ENCODE measurements at places on chromosomes 2 and 18.

- no peak for DNase-seq
Measured at GRCh38 chr18:24678626-24679025, 218.2 kb downstream of the HRH4 start.

DNA sequence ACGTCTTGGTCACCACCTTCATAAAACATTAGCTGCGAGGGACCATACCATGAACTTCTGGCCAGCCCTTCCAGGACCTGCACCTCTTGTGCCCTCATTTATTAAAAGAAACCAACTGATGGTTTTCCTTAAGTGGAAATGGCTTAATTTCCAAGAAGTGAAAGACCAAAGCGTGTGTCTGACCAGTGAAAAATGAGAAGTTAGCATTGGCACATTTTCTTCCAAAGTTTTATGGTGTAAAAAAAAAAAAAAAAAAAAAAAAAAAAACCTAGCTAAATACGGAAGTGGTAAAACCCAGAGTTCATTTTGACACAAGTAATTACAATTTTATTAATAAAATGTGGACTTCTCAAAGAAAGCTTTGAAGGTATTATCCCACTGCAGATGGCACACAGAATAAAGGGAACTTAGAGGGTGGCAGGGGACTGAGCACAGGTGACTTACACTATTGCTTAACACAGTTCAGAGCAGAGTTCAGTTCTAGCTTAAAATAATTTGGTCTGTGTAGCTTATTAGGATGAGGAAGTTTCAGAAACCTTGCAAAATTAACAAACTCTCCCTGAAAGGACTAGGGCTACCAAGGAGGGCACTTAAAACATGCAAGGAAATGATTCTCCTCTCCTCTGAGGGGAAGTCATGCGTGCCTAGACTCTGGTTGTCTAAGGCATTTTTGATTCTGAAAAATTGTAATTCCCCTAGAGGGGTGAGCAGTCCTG, 42.2 kb upstream of the EPG5 start:
- no peak for DNase-seq

- DNase-seq, result no peak
Measured at GRCh38 chr2:2175381-2176090, 155.5 kb downstream of the MYT1L start.

GRCh38 chr2:70932631-70933230, 3.0 kb upstream of the ATP6V1B1 start:
- peak; percentile 7 for DNase-seq

DNA sequence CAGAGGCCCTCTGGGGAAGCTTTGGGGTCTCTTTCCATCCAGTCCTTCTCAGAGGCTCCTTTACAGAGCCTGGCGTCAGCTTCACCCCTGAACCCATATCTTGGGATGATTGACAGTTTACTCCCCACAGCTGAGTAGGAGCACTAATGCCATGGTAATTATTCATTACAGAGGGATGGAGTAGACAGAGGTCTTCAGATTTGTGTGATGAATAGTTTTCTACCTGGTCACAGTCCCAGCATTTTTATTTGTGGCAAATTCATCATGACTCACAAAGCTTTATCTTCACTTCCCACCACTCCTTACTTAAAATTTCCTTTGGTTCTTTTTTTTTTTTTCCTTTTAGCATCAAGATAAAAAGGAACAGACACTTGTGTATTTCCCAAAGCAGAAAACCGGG, 104.2 kb downstream of the CCDC85A start:
- DNase-seq, result no peak

- no peak for DNase-seq
Measured at GRCh38 chr2:239109041-239109927, 261.4 kb downstream of the TWIST2 start.

DNA sequence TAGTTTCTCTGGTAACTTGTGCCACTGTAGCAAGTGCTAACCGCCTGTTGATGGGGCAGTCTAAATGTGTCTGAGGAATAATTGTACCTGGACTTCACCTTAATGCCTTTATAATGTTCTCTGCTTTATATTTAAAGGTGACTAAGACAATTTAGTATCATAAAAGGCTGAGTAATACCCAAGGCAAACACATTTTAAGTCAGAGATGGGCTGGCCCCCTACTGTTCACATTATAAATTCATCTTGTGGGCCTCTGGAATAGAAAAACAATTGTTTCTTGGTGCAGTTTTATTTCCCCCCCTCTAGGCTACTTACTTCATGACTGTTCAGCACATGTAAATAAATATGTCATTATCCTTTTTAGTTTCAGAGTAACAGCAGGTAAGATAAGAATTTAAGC, 559.3 kb upstream of the PIK3C3 start:
- DNase-seq, result no peak

GRCh38 chr2:21047141-21048009, 3.5 kb upstream of the APOB start:
- no peak for DNase-seq

GRCh38 chr2:40287773-40288172, 164.1 kb downstream of the SLC8A1 start:
- no peak for DNase-seq

DNA sequence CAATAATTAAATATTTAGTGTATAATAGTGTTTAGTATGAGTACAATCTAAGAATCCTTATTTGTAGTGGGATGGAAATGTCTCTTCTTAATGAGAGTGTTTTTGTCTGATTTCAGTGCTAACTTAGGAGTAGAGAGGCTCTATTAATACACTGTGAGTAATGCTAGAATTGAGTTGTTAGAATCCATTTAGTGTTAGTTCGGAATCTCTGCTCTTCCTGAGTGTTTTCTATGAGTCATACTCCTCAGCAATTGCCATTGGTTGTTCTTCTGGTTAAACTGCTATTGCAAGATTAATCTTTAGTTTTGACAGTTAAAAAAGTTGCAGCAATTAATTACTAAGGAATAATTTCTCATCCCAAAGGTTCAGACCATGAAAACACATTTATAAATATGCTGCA, 828.6 kb upstream of the POU3F3 start:
- DNase-seq, result no peak

DNA sequence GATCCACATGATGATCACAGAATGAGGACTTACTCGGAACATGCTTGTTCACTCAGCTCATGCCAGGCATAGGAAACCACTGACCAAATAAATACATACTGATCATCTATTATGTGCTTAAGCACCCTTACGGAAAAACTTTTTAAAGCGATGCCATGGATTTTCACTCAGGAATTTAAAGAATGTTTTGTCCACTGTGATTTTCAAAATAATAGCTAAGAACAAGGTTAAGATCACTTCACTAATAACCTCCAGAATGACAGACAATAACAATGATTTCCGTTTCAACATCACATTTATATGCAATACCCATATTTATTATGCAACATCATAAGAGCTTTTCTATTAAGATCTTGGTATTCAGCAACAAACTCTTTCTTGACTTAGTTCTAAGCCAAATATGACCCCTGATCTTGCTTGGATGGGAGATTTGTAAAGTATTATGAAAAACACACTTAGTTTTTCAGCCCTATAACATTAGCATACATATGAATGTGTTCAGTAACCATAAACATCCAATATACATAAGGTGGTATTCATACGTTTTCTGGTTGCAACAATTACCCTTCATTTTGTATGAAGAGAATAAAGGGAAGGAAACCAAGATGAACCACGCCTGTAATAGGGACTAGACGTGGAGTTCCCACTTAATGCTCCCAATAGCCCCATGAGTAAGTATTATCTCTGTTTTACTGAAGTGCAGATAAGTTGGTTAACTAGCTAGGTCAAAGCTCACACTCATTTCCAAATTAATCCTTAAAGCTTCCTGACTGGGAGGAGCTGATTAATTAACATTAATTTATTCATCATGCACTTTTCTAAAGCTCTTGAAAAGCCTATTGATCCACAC, 1.9 kb downstream of the CD302 start:
- no peak for DNase-seq

GRCh38 chr2:17460371-17461086, 57.7 kb downstream of the RAD51AP2 start:
- DNase-seq, result no peak

- no peak for DNase-seq
Measured at GRCh38 chr18:74050807-74051206, 96.8 kb downstream of the FBXO15 start.

DNA sequence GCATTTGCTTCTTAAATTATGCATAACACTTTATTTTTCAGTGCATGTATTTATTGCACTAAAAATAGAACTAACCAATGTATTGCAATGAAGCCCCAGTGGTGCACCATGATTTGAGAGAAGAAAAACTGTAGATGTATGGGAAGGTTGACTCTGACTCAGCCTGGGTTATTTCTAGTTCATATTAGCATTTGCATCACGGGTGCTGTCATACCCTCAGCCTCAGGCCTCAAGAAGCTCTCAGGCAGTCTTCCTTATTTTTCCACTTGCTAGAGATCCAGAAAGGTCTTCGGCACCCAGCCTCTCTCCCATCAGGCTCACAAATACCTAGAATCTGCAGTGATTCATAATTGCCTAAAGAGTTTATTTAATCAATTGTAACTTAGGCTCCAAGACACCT, 148.0 kb downstream of the DNER start:
- DNase-seq, result no peak

GRCh38 chr2:130883496-130883895, 46.8 kb downstream of the ARHGEF4 start:
- DNase-seq, result no peak

DNA sequence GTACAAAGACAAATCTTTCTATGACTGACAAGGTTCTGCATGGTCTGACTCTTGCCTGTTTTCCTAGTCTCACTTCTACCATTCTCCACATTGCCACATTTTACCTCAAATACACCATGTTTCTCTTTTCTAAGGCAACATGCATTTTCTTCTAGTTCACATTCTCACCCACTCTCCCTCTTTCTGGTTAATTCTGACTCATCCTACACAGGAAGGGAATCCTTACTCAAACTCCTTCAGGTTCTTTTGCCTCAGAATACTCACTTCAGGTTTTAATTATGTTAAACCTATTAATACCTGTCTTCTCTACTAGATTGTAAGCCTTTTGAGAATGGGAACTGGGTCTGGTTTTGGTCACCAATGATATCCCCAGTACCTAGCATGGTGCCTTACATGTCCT, 47.2 kb downstream of the MAP2 start:
- DNase-seq, result no peak

GRCh38 chr2:75790121-75790813, 79.6 kb upstream of the GCFC2 start:
- no peak for DNase-seq

DNA sequence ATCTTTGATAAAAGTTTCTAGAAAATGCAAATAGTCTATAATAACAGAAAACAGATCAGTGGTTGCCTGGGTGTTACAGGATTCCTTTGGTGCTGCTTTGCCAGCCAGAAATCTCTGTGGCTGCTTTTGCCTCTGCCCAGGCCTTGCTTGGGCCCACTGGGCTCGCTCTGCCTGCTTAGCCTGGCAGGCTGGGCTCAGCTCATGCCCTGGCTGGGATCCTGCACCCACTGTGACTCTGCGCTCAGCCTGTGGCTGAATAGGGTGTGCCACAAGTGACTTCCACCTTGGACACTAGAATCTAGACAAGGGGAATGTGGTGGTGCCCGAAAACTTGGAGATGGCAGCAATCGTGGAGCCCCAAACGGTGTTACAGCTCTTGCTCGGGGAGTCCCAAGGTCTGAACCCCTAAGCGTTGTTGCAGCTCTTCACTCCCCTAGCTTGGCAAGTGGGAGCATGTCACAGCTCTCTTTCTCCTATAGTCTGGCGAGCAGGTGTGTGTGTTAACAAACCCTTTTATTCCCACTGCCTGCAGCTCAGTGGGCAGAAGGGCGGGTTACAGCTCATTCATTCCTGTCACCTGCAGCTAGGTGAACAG, 50.9 kb downstream of the FBXO48 start:
- DNase-seq, result no peak

GRCh38 chr18:78073275-78073674, 823.6 kb downstream of the GALR1 start:
- no peak for DNase-seq

GRCh38 chr18:26705757-26706156, 157.4 kb upstream of the KCTD1 start:
- DNase-seq, result no peak

DNA sequence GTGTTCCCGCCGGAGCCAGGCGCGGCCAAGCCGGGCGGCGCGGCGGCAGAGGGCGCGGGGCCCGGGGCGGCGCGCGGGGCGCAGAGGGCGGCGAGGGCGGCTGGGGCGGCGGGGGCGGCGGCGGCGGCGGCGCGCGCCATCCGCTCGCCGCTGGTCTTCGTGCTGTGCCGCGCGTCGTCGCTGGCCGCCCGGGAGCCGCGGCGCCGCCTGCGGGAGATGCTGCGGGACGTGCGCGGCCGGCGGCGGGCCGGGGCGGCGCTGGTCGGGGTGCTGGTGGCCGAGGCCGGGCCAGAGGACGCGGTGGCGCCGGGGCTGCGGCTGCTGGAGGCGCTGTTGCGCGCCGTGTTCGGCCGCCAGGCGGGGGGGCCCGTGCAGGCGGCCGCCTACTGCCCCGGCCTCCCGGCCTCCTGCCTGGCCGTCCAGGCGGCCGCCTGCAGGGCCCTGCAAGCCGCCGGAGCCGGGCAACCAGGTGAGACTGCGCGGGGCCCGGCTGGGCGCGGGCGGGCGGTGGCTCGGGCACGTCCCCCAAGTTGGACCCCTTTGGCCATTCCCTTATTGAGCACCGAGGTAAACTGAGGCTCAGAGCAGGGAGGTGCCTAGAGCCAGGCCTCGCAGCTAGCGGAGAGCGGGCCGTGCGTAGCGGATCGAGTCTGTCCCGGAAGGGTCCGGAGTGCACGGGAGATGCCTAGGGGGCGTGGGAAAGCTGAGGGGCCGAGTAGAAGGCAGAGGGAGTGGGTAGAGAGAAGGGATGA, 584 bp downstream of the C2orf72 start:
- no peak for DNase-seq

DNA sequence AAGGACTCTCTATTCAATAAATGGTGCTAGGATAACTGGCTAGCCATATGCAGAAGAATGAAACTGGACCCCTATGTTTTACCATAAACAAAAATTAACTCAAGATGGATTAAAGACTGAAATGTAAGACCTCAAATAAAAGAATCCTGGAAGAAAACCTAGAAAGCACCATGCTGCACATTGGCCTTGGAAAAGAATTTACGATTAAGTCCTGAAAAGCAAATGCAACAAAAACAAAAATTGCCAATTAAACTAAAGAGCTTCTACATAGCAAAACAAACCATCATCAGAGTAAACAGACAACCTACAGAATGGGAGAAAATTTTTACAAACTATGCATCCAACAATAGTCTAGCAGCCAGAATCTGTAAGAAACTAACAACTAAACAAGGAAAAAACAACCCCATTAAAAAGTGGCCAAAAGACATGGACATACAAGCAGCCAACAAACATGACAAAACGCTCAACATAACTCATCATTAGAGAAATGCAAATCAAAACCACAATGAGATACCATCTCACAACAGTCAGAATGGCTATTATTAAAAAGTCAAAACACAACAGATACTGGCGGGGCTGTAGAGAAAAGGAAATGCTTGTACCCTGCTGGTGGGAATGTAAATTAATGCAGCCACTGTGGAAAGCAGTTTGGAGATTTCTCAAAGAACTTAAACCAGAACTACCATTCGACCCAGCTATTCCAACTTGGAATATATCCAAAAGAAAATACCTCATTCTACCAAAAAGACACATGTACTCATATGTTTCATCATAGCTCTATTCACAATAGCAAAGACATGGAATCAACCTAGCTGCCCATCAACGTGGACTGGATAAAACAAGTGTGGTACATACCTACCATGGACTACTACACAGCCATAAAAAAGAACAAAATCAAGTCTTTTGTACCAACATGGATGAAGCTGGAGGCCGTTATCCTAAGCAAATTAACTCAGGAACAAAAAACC, 30.6 kb downstream of the SEPTIN10 start:
- no peak for DNase-seq

- no peak for DNase-seq
Measured at GRCh38 chr2:27843992-27844391, 46.2 kb downstream of the RBKS start.

Measured in testis (tissue), 5 donors.